ENCODE measurements at places on chromosomes 1 and 21.

- DNase-seq, result no peak
Measured at GRCh38 chr21:35291973-35292627, 243.0 kb upstream of the RUNX1 start.

- no peak for DNase-seq
Measured at GRCh38 chr1:225813214-225813964, 3.5 kb downstream of the EPHX1 start.

DNA sequence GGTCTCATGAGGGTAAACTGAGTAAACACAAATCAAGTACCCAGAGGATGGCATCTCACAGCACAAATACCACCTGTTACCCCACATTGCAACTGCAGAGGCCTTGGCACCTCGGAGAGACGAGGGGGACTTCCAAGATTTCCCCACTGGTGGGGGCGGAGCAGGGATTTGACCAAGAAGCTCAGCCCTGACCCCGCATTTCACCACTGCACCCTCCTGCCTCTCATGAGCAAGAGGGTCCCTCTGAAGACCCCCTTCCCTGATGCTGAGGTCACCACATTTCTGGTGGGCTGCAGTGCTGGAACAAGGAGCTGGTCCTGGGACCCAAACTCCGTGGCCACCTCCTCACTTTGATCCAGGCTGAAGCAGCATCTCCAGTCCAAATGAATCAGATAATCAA lies 342.4 kb downstream of the NPHP4 start:
- DNase-seq, result no peak

DNA sequence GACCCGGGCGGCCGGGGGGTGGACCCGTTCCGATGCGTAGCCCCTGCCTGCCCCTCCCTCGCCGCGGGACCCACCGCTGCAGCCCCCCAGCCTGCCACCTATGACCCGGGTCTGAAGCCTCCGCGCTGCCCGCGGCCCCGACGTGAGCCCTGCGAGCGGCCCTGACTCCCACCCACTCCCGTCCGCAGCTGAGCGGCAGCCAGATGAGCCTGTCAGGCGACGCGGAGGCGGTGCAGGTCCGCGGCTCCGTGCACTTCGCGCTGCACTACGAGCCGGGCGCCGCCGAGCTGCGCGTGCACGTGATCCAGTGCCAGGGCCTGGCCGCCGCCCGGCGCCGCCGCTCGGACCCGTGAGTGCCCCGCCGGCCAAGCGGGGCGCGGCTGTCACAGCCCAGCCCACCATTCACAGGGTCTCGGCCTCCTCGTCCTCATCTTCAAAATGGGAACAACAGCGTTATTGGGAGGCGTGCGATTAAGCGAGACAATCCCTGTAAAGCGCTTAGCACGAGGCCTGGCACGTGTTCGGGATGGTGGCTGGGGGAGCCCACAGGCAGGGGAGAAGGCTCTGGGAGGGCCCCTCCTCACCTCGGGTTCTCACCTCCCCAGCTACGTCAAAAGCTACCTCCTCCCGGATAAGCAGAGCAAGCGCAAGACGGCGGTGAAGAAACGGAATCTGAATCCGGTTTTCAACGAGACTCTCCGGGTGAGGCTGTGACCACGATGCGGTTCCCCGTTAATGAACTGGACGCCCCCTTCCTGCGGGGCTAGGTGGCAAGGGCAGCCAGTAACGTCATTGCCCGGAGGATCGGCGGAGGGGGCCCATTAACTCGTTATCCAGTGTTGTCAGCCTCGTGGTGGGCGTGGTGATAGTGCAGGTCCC lies 8.2 kb downstream of the SYTL1 start:
- DNase-seq, result no peak

DNA sequence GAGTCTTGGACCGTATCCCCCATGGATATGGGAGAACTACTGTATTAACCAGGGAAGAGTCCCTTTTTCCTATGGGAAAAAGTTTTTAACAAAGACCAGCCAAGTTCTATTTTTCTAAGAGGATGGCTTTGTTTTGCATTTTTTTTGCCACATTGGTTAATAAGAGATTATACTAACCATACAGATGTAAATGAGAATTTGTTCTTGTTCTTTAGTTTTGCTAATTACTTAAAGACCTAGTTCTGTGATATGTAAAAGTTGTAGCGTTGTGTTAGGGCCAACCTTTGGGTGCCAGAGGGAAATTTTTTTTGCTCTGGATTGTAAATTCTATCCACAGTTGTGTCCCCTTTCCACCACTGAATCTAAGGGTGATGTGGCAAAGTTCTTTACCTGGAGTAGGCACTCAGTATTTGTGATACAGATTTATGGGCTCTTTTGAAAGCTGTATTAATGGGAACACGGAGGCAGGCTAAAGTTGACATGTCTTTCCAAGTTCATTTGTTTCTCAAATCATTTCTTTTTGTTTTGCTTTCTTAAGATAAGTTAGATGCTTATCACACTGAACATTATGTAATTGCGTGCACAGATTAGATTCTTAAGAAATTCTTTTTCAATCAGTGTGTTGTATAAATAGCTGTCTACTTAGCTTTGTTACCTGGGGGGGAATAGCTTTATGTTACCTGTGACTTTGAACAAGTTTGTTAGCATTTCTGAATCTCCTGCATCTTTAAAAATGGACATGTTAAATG lies 2.9 kb downstream of the SOAT1 start:
- no peak for DNase-seq

DNA sequence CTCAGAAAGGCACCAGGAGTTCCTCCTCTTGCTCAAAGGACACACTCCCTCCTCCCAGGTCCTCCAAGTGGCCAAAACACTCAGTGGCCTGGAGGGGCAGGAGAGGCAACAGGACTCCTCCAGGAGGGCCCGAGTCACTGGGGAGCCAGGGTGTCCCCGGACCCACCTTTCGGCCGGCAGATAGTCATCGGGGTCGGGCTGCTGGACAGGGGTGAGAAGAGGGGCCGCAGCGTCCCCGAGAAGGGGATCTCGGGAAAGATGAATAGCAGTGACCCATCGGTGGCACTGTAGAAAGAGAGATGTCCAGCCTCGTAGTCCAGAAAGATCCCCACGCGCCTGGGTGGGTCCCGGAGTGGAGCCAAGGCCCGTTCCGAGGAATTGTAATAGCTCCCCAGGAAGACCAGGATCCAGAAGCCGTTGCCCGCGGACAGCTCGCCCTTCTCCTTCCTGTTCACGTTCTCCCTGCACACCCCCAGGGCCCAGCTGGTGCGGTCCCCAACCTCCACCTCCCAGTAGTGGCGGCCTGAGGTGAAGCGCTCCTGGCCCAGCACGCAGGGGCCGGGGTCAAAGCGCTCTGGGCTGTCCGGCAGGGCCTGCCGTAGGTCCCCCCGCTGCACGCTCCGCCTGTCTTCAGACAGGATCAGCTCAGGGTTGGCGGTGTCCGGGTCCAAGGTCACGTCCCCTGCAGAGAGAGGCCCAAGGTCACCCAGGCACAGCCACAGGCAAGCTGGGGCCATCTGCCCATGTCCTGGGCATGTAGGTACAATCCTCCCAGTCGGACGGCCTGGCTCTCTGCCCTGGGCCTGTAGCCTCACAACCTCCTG lies 11.9 kb downstream of the TRIM11 start:
- DNase-seq, result no peak

- DNase-seq, result no peak
Measured at GRCh38 chr21:25845729-25846256, 111.0 kb downstream of the GABPA start.

DNA sequence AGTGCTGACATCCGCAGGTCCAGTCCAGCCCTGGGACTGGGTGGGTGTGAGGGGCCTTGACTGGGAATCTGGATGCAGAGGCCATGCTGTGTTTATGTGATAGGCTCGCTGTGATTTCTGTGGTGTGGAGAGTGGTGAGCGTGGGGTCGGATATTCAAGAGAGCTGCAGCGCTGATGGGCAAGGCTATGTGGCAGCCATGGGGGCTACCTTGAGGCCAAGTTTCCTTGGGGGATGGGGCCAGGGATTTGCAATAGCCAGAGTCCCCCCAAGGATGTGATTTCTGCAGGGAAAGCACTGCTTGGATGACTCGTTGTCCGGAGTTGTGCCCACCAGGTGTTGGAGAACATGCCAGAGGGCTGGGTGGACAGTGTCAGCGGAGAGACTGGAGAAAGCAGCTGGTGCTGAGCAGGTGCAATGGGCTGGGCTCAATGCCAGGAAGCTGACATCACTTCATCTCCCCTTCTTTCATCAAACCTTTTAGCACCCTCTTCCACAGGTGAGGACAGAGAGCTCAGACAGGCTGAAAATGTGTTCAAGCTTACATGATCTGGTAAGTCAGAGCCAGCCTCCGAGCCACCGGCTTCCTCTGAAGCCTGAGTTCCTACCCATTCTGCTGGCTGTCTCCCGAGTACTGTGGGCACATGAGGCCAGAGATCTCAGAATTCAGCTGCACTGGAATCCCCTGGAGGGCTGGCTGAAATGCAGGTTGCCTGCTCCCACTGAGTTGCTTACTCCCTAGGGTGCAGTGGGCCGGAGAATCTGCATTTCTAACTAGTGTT lies 132.9 kb downstream of the RHOU start:
- DNase-seq, result no peak

- DNase-seq, result no peak
Measured at GRCh38 chr1:7356079-7356478, 415.0 kb upstream of the VAMP3 start.

DNA sequence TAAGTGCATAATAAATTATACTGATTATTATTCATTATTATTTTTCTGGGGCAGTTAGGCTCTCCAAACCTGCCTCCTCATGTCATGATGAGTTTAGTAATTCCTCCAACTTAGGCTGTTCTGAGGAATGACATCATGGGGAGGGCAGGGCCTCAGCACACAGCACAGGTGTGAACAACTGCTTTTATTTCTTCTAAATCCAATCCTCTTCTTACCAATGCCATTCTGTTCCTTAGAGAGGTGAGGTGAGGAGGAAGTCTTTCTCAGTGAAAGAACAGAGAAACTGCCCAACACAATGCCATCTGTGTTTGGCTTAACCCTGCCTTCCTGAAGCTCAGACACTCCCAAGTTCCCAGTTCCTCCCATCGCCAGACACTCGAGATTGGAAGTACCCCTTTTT lies 45.4 kb upstream of the WASF2 start:
- DNase-seq, result no peak

DNA sequence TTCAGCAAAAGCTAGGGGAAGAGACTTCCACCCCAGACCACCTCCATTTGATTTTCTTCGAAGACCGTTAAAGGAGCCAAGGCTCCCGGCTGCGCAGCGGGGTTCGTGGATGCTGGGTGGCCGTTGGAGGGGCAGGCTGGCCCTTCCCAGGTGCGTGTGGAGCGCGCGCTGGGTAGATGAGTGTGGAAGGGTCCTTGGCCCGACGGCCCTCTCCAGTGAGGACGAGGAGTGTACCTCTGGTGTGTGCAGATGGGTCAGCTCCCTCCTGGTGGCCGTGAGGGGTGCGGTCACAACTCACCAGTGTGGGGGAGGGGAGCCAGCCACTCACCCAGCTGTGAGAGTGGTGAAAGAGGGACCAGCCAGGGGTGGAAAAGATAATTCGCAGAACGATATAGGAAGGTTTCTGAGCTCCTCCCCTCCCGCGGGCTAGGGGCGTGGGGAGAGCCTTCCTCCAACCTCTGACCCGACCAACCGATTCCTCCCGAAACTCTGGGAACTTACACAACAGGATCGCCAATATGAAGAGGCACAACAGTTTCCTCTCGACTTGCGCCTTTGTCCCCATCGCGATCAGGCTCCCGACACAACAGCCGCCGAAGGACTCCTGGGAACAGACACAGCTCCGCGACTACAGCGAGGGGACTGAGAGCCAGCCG lies at the start of gene F11R:
TSS of gene F11R (minus strand) at position 644 of the 656 bp plus-strand sequence. CDS start at position 565, 79 bp downstream.
- no peak for DNase-seq

DNA sequence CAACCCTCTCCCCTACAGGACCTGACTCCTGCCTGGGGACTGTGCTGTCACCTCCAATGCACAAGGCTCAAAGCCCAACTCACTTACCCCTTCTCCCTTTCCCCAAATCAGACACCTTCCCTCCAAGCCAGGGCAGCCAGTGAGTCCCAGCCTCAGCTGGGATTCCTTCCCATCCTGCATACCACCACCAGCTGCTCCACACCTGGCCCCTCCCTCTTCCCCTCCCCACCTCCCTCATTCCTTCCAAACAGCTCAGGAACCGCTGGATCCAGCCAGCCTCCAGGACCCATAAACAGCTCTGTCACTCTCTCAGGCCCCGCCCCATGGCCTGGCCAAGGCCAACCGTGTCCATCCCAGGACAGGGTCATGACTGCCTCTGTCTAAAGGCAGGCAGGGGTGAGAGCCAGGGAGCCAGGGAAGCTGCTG lies 41.4 kb downstream of the ACOT7 start:
- DNase-seq, result peak; percentile 64

GRCh38 chr21:28826569-28826968 lies 166.1 kb downstream of the LTN1 start:
- no peak for DNase-seq

DNA sequence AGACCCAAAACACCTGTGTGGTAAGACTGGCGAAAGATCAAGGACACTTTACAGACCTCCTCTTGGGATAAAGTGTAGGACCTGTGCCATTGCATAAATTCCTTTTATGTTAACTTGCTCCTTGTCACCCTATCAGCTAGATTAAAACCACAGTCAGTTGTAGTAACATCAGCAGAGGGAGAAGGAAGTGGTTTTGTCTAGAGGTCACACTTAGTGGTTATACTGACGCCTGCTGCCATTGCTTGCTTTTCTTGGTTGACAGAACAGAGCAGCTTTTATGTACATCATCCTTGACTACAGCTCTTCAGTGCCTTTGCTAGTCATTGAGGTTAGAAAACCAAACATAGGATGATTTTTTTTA lies 101.4 kb downstream of the PBX1 start:
- no peak for DNase-seq

GRCh38 chr1:230211436-230212145 lies 144.6 kb downstream of the GALNT2 start:
- no peak for DNase-seq

DNA sequence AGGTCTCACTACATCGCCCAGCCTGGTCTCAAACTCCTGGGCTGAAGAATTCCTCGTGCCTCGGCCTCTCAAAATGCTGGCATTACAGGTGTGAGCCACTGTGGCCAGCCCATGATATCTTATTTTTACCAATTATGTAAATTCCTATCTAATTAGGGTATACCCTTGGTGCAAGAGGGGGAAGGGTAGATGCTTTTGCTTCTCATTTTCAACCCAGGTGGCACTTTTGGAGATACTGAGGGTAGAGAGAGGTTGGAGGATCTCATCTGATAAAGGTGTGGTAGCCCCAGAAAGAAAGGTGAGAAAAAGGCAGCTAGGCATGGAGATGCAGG lies 17.4 kb downstream of the ENSA start:
- DNase-seq, result no peak

All from iPS DF 19.7 (cell line).